ENCODE measurements at places on chromosomes 6 and 20. TPM values are rescaled to one million over a fixed set of nuclear protein-coding genes. Genes with fewer than 3 reads are reported as not detected.

Gene MMP24
- total RNA-seq, result 0.39 TPM

Gene SAMD3
- 2.6 TPM for total RNA-seq

Gene LRFN2
- 0.49 TPM for total RNA-seq

Gene PSORS1C1
- total RNA-seq, result 5.9 TPM

Gene CLIC5
- 4.0 TPM for total RNA-seq

GRCh38 chr6:7087491-7087979, 20.2 kb upstream of the RREB1 start:
- no peak for DNase-seq

DNA sequence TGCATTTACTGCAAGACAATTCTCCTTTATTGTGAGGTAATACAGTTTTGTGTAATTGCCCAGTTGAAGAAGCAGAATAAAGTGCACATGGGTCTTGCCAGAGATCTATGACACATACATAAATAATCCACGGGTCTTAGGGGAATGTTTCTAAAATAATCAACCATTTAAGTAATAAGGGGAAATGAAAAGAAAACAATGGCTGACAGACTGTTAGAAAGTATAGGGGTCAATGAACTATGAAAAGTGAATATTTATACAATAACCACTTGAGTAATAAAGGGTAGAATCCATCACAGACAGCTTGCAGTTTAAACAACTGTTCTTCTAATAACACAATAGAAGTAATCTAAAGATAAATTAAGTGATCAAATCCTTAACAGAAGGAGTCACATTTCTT, 477.2 kb downstream of the EYS start:
- DNase-seq, result no peak

GRCh38 chr6:98384334-98384733, 450.0 kb upstream of the POU3F2 start:
- no peak for DNase-seq

DNA sequence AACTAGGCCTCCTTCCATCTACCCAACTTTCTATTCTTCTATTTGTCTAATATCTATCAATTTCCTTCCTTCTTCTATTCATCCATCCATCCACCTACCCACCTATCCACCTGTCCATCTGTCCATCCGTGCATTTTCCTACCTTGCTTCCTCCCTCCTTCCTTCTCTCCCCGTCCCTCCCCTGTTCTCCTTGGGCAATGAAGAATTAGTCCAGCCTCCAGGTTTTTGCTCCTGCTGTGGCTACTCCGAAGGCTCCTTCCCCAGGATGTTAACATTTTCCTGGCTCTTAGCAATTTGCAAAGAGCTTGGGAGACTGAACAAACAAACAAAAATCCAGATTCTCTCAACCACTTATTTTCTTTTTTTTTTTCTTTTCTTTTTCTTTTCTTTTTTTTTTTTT, 81.6 kb downstream of the KCNB1 start:
- no peak for DNase-seq

DNA sequence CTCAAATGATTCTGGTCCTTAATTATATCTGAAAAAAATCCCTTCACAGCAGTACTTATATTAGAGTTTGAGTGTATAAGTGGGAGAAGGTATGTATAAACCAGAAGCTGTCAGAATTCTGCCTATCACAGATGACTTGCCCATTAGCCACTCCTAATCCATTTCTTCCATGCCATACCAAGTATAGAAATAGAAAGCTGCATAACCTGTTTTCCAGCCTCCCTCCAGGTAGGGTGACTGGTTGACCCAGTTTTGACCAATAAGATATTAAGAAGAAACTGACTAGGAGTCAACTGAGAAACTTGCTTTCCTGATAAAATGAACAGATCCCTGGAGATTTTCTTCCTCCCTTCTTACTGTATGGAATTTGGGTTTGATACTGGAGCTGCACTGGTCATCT, 112.2 kb upstream of the GRIK2 start:
- DNase-seq, result no peak

- DNase-seq, result no peak
Measured at GRCh38 chr6:38612143-38612965, 27.4 kb downstream of the BTBD9 start.

DNA sequence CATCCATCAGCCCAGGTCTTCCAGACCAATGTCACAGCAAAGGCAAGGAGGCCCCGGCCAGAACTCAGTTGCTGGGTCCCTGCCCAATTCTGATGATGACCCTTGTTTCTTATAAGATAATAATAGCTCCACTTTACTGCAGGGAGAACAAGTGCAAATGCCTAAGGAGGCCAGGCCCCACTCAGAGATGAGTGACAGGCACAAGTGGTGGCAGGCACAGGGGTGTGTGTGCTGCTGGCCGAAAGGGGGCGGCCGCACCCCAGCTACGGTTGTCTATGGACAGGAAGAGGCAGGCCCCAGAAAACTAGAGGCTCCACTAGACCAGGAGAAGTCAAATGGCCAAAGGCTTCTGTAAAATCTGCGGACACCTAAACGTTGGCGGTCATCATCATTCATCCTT, 28.6 kb downstream of the GNAS-AS1 start:
- DNase-seq, result no peak

GRCh38 chr6:56244089-56244488, 3.3 kb downstream of the COL21A1 start:
- DNase-seq, result no peak

GRCh38 chr6:90080876-90081481, 186.7 kb downstream of the GJA10 start:
- DNase-seq, result no peak

GRCh38 chr6:43871284-43871683, 101.3 kb downstream of the VEGFA start:
- no peak for DNase-seq

DNA sequence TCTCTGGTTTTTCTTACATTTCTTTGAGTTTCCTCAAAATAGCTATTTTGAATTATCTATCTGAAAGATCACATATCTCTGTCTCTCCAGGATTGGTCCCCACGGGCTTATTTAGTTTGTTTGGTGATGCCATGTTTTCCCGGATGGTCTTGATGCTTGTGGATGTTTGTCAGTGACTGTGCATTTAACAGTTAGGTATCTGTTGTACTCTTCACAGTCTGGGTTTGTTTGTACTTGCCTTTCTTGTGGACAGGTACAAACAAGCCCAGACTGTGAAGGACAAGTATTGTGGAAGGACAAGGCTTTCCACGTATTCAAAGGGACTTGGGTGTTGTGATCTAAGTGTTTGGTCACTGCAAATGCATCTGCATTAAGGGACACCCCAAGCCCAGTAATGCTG, 49.9 kb upstream of the TOP1 start:
- no peak for DNase-seq

DNA sequence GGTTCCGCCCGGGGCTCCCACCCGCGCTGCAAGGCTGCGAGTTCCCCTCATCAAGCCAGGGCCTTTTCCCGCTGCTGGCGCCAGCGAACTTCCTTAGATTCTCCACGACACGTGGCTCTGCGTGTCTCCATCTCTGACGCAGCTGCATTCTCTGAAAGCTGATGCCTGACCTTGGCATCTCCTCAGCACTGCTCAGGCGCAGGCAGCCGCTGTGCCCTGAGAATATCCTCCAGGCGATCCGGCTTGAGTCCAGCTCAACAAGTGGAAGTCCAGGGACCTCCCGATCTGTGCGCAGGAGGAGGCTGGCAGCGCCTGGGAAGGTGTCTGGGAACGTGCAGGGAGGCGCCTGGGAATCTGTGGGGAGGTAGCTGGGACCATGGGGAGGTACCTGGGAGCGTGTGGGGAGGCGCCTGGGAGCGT, 171.2 kb upstream of the THBS2 start:
- DNase-seq, result no peak

- no peak for DNase-seq
Measured at GRCh38 chr6:32355018-32355417, 16.7 kb downstream of the TSBP1 start.

- DNase-seq, result no peak
Measured at GRCh38 chr6:31702405-31702818, 712 bp downstream of the ABHD16A start.
